ENCODE measurements at places on chromosomes 1 and 21.
A peak's percentile ranks its signal among the peaks of the same experiment; 100 is the strongest.

- no peak for DNase-seq
These were observed 89.0 kb downstream of the NFIA start for GRCh38 chr1:61171346-61171745.

DNA sequence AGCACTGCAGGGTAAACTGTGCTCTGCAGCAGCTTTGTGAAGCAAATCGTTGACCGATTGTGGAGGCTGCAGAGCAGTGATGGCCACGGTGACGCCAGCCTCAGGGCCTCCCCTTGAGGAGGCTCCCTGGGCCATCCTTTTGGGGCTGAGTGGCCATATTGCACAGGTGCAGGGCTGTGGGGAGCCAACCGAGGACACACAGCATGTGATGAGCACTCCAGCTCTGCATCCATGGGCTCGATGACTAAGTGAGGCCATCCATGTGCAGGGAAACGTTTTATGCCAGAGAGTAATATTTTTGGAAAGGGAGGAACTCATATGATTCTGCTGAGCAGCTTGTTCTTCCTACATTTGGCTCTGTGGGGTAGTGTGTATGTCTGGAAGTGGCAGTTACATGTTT, 24.6 kb downstream of the KCNK1 start:
- DNase-seq = no peak

DNA sequence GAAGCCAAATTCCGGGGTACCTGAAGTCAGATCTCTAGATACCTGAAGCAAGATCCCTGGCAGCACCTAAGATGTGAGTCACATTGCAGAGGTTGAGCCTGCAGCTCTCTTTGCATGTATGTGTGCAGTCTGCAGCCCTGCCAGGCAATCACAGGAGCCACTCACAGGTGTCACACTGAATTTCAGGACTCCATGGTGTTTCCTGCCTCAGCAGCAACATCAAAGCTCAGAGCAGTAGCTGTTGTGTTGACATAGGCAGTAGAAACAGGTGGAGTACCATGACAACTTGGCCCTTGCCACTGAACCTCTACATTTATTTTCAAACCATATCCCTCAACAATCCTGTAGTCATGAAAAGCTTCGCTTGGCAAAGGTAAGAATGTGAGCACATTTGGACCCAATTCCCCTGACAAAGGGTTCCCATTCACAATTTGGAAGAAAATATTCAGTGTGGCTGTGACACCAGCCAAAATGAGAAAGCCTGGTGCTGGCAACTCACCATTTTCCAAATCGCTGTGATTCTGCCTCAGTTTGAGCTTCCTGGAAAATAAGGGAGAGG, 419.8 kb upstream of the NFIA start:
- no peak for DNase-seq

DNA sequence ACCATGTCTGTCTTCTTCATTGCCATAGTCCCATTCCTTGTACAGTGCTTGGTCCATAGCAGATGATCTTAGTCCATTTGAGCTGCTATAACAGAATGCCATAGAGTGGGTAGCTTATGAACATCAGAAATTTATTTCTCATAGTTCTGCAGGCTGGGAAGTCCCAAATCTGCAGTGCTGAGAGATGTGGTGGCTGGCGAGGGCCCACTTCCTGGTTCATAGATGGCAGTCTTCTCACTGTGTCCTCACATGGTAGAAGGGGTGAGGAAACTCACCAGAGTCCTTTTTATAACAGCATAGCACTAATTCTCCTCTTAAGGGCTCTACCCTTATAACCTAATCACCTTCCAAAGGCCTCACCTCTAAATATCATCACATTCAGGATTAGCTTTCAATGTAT, 23.1 kb upstream of the RAP1A start:
- peak; percentile 36 for DNase-seq

- DNase-seq = no peak
These were observed 27.3 kb downstream of the F3 start for GRCh38 chr1:94514095-94514727.

DNA sequence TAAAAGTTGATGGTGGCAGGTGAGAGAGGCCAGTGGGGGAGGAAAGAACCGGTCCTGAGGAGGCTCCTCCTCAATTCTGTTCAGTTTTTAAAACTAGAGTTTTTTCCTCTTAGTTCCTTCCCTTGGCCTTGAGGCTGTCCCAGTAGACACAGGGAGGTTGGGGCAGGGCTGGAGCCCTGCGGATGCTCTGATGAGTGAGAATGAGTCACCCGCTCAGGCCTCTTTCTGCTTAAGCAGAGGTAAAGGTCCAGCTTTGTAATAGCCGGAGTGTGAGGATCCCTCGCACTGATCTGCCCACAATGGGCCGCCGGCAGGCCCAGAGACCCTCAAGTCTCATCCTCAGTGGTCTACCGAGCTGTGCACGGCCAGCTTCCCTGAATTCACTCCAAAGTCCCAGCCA, 49.6 kb upstream of the IRF2BP2 start:
- DNase-seq = no peak

DNA sequence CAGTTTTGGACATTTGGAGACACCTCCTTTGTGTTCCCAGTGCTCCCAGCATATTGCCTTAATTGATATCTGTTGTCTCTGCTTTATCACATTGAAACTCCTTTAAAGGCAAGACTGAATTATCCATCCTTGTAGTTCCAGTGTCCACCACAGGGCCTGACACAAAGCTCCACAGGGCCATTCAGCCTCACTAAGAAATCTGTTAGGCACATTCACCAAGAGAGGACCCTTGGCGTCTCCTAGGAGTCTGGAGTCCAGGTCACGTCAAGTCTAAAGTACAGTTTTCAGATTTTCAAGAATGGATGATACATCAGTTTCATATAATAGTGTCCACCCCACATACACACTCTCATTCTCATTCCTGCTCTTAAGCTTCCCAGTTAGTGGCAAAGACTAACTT, 4.8 kb downstream of the ACP6 start:
- DNase-seq = no peak

GRCh38 chr1:100565533-100565932, 27.6 kb downstream of the GPR88 start:
- DNase-seq = no peak

GRCh38 chr1:173934440-173934839, 17.3 kb upstream of the SERPINC1 start:
- DNase-seq = no peak

GRCh38 chr1:234779160-234779538, 169.2 kb upstream of the IRF2BP2 start:
- DNase-seq = no peak

GRCh38 chr1:7752512-7753417, 18.3 kb upstream of the VAMP3 start:
- DNase-seq = peak; percentile 22

DNA sequence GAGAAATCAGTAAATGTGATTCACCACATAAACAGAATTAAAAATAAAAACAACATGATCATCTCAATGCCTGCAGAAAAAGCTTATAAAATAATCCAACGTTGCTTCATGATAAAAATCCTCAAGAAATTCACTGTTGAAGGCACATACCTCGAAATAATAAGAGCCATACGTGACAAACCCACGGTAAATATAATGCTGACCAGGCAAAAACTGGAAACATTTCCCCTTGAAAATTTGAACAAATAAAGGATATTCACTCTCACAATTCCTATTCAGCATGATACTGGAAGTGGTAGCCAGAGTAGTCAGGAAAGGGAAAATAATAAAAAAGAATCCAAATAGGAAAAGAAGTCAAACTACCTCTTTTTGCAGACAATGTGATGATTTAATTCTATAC, 148.8 kb downstream of the BRINP3 start:
- DNase-seq = no peak

DNA sequence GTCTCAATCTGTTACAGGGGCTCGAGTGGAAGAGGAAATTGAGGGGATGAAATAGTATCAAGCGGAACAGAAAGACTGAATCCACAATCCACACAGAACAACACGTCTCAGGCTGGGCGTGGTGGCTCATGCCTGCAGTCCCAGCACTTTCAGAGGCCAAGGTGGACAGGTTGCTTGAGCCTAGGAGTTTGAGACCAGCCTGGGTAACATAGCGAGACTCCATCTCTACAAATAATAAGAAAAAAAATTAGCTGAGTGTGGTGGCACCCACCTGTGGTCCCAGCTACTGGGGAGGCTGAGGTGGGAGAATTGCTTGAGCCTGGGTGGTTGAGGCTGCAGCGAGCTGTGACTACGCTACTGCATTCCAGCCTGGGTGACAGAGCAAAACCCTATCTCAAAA, 25.7 kb downstream of the VPS26C start:
- no peak for DNase-seq

GRCh38 chr1:40887012-40887378, 24.8 kb upstream of the CITED4 start:
- no peak for DNase-seq

DNA sequence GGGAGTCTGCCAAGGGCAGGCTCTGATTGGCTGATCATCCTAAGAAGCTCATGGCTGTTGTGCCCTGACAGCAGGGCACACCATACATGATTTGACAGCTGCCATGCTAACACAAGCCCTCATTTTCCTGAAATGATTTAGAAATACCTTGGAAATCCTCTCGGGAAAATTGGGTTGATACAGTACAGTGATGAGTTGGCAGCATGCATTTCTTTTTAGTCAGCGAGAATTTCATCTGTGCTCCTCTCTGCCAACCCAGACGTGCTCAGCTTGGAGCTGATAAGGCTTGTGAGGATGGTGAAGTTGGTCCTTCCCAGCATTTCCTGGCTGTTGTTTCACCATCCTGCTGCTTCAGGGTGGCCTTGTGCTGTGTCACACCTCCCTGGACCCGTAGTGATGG, 22.6 kb upstream of the KCNQ4 start:
- no peak for DNase-seq

DNA sequence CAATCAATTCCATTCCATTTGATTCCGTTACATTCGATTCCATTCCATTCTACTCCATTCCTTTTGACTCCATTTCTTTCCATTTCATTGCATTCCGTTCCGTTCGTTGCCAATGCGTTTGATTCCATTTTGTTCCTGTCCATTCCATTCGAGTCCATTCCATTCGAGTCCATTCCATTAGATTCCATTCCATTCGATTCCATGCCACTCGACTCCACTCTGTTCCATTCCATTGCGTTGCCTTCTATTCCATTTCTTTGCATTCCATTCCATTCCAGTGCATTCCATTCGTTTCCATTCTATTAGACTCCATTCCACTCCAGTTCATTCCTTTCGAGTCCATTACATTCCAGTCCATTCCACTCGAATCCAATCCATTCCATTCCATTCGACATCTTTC, 2587.5 kb upstream of the TPTE start:
- DNase-seq = no peak

- DNase-seq = no peak
These were observed 11.6 kb upstream of the TTC39A start for GRCh38 chr1:51341876-51342496.

DNA sequence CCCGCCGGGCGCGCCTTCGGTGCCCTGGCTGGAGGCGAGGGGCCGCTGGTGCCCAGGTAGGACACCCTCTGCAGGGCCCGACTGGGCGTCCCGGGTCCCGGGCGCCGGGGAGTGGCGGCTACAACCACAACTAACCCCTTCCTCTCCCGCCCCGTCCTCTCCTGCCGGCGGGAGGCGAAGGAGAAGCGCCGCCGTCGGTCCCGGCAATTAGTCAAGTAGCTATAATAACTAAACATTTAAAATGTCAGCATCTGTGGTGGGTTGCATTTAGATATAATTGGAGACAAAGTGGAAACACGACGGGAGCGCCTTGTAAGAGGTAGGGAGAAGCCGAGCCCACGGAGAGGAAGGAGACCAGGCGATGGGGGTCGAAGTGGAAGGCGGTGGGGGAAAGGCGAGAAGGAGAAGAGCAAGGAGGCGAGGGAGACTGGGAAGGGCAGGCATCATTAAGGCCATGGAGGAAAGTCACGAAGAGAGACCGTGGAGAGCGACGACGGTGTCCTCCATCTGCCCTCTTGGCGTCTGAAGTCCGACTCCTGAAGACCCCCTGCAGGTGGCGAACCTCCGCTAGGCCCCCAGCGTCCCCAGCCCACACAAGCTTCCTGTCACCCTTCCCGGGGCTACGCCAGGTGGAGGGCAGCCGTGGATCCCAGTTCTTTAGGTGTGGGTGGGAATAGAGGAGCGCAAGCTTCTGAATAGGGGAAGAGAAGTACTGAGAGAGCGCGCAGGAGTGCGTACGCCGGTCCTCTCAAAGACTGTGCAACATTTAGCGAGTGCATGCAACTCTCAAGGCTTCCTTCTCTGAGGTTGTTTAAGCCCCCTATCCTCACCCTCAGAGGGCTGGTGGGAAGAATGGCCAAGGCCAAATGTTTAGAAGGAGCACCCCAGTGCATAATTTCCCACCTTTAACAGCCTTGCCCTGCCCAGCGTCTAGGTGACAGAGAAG, 1.6 kb downstream of the CNIH3 start:
- no peak for DNase-seq

GRCh38 chr1:195761104-195761503, 847.1 kb downstream of the KCNT2 start:
- no peak for DNase-seq

DNA sequence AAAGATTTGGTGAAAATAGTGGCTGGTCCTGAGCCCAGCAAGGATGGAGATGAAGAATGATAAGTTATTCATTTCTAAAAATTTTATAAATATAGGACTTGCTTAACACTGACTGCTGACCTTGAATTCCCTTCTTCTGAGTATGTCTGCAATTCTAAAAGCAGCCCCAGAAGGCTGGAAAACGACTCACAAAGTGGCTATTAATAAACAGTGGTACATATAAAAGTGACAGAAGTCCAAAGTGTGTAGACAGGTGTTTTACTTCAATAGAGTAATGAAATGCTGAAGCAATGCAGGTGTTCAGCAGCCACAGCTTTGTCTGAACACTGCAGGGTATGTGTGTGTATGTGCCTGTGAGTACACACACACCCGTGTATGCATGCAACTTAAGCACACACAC, 219.0 kb upstream of the NRIP1 start:
- DNase-seq = no peak

- DNase-seq = no peak
These were observed 18.8 kb downstream of the C1orf52 start for GRCh38 chr1:85240643-85241042.

- DNase-seq = no peak
These were observed 11.6 kb downstream of the IFI6 start for GRCh38 chr1:27660300-27660835.

DNA sequence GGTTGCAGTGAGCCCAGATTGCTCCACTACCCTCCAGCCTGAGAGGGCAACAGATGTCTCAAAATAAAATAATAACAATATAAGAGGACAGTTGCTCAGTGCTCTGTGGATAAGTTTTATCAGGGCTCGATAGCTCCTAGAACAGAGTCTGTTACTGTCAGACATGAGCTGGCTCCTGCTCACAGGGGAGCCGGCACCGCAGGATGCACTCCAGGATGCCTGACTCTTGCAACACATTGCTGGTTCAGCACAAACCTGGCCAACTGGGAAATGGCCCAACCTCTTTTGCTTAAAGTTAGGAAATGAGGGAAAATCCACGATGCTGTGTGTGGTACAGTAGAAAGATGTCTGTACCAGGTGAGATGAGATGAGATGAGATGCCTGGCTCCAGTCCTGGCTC, 5.8 kb upstream of the CTSE start:
- no peak for DNase-seq

- no peak for DNase-seq
These were observed 105.2 kb downstream of the MRPL39 start for GRCh38 chr21:25501996-25502665.

GRCh38 chr1:204756811-204757210, 71.3 kb upstream of the LRRN2 start:
- no peak for DNase-seq

Measured in activated CD8-positive, alpha-beta memory T cell treated with anti-CD3 and anti-CD28 coated beads for 1 hour (primary cell).